Bronchial epithelial cell (primary cell): ENCODE measurements at places on chromosomes 5 and 9.

DNA sequence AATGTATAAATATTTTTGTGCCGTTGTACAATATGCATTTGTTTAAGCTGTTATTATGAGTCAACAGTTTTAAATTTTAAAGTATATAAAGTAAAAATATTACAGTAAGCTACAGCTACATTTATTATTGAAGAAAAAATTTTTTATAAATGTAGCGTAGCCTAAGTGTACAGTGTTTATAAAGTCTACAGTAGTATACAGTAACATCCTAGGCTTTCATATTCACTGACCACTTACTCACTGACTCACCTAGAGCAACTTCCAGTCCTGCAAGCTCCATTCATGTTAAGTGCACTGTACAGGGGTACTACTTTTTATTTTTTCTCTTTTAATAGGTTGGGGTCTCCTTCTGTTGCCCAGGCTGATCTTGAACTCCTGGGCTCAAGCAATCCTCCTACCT lies 30.6 kb downstream of the SIL1 start:
- DNase-seq = no peak

DNA sequence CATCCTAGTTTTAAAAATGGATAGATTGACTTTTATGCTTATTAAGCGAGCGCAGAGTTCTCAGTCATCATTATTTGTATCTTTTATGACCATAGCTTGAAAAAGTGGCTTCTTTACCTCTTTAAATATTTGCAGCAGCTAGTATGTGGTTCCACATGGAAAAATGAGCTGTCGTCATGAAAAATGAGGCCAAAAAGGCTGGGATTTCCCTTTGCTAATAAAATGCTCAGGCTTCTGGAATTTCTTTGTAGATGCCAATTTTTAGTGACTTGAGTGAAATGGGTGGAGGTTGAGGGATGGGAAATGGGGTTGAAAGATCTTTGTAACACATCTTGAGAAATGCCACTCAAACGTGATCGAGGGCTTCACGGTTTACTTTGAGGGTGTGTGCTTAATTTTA lies 35.2 kb downstream of the RAI14 start:
- DNase-seq = no peak

GRCh38 chr5:177963966-177964365 lies 32.1 kb downstream of the PROP1 start:
- DNase-seq = no peak

- DNase-seq = no peak
Observed at GRCh38 chr9:90972057-90972456, 170.4 kb downstream of the SYK start.

- peak; percentile 12 for DNase-seq
Observed at GRCh38 chr9:13804532-13804931, 509.4 kb downstream of the NFIB start.

DNA sequence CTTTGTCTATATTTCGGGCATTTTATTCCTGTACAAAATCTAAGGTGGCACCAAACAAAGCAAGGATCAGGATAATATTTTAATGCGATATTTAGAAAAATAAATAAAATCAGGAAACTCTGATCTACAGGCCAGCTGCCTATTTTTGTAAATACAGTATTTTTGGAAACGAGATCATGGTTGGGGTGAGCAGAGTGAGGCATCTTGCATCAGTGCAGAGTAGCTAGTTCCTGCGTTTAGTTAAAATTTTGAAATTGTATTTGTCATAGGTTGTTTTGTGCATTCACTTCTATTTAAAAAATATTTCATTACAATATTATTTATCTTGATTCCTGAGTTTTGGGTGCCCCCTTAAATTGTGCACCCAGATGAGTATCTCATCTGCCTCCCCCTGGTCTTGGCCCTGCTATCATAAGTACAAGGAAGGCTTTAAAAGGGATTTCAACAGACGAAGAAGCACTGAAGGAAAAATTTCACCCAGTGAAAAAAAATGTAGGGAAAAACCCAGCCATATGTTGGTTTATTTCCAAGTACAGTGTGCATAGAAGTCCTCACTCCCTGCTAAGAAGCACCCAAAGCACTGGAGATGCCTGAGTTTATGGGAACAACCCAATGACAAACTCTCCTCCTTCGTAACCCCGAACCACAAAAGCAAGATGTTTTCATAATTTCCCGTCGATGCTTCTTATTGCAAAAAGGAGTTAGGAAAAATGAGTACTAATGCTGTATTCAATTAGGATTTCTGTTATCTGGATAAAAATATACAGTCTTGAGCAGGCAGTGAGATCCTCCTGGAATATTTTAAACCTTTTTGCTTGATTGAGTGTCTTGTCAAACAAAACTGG lies 304.7 kb upstream of the CLINT1 start:
- no peak for DNase-seq
